Lung (tissue), 17 donors: ENCODE measurements at places on chromosomes 6 and 20. TPM values are rescaled to one million over a fixed set of nuclear protein-coding genes. Genes with fewer than 3 reads are reported as not detected.

- H3K27me3 ChIP-seq = no peaks in the 10 kb centered on the region
- H3K36me3 ChIP-seq = no peaks in the 10 kb centered on the region
- DNase-seq = no peak
- no peak overlapping the region for H3K4me3 ChIP-seq
- H3K4me1 ChIP-seq = no peaks in the 10 kb centered on the region
These were observed 699.0 kb downstream of the HDGFL1 start for GRCh38 chr6:23268348-23268747.

DNA sequence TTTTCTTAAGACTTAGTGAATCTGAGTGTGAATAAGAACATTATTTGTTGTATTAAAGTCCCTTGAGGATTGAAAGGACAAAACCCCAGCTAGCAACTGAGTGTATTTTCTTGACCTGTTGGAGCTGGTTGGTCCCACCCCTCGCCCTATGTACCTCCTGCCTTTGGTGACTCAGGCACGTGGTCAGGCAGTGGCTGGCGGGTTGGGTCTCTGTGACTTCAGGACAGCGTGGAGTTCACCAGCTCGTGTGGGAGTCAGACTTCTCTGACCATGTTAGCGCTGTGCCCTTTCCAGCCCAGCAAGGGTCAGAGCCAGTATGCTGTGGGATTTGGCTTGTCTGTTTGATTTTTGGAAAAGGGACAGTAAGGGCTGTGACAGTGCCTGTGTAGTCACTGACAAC is 93.7 kb downstream of the SSR1 start:
- H3K27ac ChIP-seq = peak overlapping the region; percentile 37
- no peak overlapping the region for H3K4me3 ChIP-seq
- H3K27me3 ChIP-seq = no peaks in the 10 kb centered on the region
- peaks cover 53% of the 10 kb centered on the region for H3K4me1 ChIP-seq
- no peak for DNase-seq

DNA sequence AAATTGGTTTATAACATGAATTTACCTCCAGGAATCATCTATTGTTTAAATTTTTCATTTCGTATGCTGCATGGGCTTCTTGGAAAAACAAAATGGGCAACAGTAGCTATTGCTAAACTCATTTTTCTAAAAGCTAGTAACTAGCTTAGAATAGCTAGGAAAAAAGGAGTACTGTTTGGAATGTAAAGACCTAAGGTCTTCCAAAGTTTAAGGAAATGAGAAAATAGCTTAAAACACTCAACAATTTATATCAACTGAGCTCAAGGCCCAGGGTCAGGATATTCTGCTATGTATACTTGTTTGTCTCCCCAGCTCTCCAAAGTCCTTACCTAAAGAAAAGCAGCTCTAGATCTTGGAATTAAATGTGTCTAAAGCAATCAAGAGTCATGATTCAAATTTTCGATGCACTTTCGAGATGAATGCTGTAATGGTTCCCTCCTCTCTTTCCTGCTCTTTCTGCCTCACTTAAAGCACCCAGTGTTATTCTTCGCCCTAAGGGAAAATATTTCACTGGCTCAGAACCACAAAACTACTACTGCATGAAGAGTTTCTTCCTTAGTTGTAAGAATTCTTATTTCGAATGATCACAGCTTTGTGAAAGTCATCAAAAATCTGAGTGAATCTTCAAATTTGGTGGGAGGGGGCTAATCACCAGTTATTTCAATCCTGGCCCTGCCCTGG is 41.6 kb downstream of the LYRM4 start:
- H3K4me1 ChIP-seq = no peaks in the 10 kb centered on the region
- no peak overlapping the region for H3K4me3 ChIP-seq
- H3K27ac ChIP-seq = no peak overlapping the region
- H3K27me3 ChIP-seq = no peaks in the 10 kb centered on the region
- H3K36me3 ChIP-seq = peaks cover 4% of the 10 kb centered on the region
- DNase-seq = no peak

DNA sequence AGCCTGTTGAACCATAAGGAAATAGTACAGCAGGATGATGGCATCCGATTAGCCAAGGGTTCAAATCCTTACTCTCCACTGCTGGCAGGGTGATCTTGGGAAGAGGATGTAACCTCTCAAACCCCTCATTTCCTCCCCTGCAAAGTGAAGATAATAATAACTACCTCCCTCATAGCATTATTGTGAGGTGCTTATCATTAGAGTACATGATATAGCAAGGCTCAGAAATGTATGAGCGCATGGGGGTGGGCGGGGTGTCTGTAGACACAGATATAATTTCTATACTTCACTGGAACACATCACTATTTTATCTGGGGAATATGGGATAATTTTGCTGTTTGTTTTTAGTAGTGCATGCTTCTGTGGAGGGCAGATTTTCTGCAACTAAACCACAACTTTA is 89.8 kb upstream of the LAMP5 start:
- no peaks in the 10 kb centered on the region for H3K36me3 ChIP-seq
- H3K4me3 ChIP-seq = no peak overlapping the region
- no peak for DNase-seq
- H3K27me3 ChIP-seq = no peaks in the 10 kb centered on the region
- no peak overlapping the region for H3K27ac ChIP-seq

GRCh38 chr6:53834132-53834531 is 39.3 kb downstream of the LRRC1 start:
- H3K27ac ChIP-seq = no peak overlapping the region
- no peaks in the 10 kb centered on the region for H3K4me1 ChIP-seq
- no peaks in the 10 kb centered on the region for H3K27me3 ChIP-seq
- no peak for DNase-seq

- no peaks in the 10 kb centered on the region for H3K4me1 ChIP-seq
- H3K27me3 ChIP-seq = no peaks in the 10 kb centered on the region
- H3K36me3 ChIP-seq = peaks cover 45% of the 10 kb centered on the region
These were observed 42.4 kb upstream of the EMILIN3 start for GRCh38 chr20:41408986-41409385.

Gene SNX9
- total RNA-seq = 22.7 TPM

DNA sequence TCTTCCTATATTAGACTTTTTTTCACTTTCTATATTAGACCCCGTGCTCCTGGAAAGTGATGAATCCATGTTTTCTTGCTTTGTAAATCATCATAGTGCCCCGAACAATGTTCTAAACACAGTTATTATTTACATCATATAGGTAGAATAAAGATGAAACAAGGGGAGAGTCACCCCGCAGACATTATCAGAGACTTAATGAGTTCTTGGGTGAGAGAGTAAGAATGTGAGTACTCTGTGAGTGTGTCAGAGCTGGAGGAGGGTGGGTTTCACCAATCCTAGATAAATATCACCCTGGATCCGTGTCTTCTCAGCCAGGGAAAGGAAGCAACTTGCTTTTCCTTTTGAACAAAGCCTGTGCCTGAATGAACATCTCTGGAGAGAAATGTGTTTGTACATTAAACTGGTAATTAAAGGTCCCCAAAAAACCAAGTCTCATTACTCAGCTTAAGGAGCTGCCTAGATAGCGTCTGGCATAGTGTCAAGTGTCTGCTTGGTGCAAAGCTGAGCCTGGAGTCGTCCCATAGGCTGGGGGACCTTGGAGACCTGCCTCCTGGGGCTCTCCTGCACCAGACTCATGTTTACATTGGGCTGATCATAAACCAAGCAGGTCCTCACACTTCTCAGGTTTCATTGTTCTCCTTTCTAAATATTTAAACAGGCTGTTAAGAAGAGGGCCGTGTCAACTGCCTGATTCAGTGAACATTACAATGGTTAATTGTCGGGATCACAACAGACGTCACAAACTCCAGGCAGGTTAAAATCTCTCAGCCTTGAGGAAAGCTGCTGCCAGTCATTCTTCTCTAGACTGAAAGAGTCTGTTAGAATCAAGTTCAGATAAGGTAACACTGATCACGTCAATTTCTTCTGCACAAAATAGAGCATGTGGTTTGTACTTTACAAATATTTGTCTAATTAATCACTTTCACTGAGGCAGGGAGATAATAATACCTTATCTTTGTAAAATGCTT is 179.7 kb upstream of the MYLIP start:
- no peaks in the 10 kb centered on the region for H3K36me3 ChIP-seq
- no peaks in the 10 kb centered on the region for H3K27me3 ChIP-seq
- no peak overlapping the region for H3K4me3 ChIP-seq
- H3K4me1 ChIP-seq = peaks cover 13% of the 10 kb centered on the region
- DNase-seq = peak; percentile 67
- no peak overlapping the region for H3K27ac ChIP-seq

- peaks cover 4% of the 10 kb centered on the region for H3K4me1 ChIP-seq
- no peaks in the 10 kb centered on the region for H3K36me3 ChIP-seq
- peak overlapping the region; percentile 77 for H3K27ac ChIP-seq
- no peaks in the 10 kb centered on the region for H3K27me3 ChIP-seq
These were observed 16.5 kb downstream of the REPS1 start for GRCh38 chr6:138971601-138972000.
